ENCODE measurements at places on chromosomes 2 and 18.
A peak's percentile ranks its signal among the peaks of the same experiment; 100 is the strongest.

DNA sequence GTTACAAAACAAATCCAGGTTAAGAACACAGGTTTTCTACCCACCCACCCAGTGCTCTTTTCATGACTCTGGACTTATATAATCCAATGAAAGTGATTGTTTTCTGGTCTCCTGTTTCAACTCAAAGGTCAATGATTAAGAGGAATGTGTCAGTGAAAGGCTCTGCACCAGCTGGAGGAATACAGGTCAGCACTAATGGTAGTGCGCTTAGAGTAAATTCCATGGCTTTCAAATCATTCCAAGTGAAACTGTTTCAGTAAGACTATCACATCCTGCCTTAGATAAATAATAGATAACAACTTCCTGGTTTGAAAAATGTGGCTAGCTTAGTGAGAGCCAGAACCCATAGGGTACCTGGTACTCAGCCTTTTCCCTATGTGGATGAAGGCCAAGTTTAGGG is 47.8 kb downstream of the SLC9A4 start:
- DNase-seq, result no peak

- peak; percentile 65 for DNase-seq
Observed at GRCh38 chr18:49510393-49511115, 23.5 kb upstream of the C18orf32 start.

GRCh38 chr18:26383454-26384270 is 157.4 kb downstream of the TAF4B start:
- DNase-seq, result peak; percentile 45

GRCh38 chr2:118738524-118739308 is 108.7 kb downstream of the EN1 start:
- peak; percentile 84 for DNase-seq

DNA sequence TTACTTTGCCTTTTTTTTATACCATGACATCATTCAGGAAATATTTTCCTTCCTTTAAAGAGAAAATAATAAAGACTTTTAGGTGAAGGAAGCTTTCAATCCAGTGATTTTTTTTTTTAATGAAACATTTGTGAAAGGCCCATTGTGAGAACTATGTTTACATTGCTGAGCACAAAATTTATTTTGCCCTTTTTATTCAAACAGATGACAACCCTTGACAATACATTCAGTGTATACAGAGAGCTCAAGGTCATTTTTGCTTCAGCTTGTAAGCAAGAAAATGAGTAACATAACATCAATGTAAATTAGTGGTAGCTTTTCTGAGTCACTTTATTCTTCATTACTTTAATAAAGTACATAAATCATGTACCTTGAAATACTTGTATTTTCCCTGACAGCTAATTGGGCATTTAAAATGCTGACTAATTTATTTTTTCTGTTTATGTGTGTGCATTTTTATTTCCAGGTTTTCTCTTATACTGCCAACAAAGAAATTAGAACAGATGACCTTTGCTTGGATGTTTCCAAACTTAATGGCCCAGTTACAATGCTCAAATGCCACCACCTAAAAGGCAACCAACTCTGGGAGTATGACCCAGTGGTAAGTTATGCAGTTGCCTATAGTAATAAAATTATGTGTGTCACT is 121.6 kb downstream of the GALNT1 start:
- no peak for DNase-seq
